ENCODE measurements at places on chromosomes 2 and 18. TPM values are rescaled to one million over a fixed set of nuclear protein-coding genes. Genes with fewer than 3 reads are reported as not detected.

HOXD13 gene
- not detected for total RNA-seq

DNER gene
- not detected for total RNA-seq

SLC16A14 gene
- total RNA-seq = under 0.01 TPM

HSBP1L1 gene
- total RNA-seq = 4.1 TPM

METTL21A gene
- 16.1 TPM for total RNA-seq

SCG2 gene
- total RNA-seq = 0.32 TPM

PRSS56 gene
- total RNA-seq = not detected

DPYSL5 gene
- not detected for total RNA-seq

VWC2L gene
- not detected for total RNA-seq
